ENCODE measurements at places on chromosomes 5 and 9.

DNA sequence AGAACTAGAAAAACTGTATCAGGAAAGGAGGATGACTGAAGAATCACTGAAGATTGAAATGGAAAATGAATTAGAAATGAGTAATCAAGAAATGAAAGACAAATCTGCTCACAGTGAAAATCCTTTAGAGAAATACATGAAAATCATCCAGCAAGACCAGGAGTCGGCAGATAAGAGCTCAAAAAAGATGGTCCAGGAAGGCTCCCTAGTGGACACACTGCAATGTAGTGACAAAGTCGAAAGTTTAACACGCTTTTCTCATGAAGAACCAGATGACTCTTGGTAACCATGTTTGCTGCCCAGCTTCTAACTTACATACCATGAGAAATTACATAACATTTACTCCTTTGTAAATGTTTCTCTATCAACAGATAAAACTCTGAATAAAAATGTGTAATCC is 37.1 kb downstream of the CPLANE1 start:
- no peak for DNase-seq

GRCh38 chr9:80540387-80540786 is 968.6 kb downstream of the TLE4 start:
- DNase-seq = no peak

DNA sequence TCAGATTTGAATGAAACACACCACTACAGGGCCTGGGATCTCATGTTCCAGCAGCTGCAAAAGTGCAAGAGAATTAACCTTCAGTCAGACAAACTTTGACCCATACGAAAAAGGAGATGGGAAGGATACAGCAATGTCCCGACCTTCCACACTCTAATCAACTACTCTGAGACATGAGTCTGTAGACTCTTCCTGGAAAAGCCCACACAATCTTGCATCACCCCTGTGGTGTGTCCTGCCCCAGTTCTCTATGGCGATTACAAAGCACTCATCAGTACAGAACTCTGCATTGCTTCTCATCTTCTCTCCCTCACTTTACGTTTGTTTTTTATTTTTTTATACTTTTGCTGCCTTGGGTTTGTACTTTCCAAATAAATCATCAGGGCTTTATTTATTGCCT is 241.0 kb upstream of the KIF2A start:
- no peak for DNase-seq

GRCh38 chr5:61254969-61255555 is 77.0 kb upstream of the ZSWIM6 start:
- DNase-seq = no peak

Measured in glomerular endothelial cell (primary cell).